ENCODE measurements at places on chromosomes 13 and 19.
A peak's percentile ranks its signal among the peaks of the same experiment; 100 is the strongest.

DNA sequence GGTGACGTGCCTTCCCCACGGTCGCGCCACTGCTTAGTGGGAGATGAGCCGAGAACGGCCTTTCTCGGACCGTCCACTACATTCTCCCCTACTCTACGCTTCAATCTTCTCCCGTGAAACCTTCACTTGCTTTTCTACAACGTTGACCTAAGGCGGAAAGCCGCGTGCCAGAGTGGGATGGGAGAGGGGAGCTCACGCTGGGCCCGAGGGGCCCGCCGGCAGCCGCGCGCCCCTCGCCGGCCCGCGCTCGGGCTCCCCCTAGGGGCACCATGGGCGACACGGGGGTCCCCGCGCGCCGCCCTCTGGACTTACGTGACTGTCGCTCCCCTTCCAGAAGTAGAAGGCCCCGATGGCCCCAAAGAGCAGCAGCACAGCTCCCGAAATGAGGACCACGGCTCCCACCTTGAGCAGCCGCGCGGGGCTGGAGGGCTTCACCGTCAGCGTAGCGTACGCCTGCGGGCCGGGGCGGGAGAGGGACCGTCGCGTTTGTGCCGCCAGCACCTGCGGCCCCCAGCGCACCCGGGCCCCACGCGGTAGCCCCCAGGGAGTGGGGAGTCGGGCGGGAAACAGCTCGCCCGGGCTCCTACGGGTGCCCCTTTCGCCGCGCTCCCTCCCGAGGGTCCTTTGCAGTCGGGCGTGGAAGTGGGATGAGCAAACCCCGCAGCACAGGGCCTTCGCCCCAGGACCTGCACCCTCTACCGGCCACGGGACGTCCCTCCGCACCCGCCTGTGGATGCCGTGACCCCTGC is 727 bp downstream of the CNMD start:
- DNase-seq: no peak

GRCh38 chr13:92463134-92463533 is 763.5 kb upstream of the GPC6 start:
- DNase-seq: no peak

DNA sequence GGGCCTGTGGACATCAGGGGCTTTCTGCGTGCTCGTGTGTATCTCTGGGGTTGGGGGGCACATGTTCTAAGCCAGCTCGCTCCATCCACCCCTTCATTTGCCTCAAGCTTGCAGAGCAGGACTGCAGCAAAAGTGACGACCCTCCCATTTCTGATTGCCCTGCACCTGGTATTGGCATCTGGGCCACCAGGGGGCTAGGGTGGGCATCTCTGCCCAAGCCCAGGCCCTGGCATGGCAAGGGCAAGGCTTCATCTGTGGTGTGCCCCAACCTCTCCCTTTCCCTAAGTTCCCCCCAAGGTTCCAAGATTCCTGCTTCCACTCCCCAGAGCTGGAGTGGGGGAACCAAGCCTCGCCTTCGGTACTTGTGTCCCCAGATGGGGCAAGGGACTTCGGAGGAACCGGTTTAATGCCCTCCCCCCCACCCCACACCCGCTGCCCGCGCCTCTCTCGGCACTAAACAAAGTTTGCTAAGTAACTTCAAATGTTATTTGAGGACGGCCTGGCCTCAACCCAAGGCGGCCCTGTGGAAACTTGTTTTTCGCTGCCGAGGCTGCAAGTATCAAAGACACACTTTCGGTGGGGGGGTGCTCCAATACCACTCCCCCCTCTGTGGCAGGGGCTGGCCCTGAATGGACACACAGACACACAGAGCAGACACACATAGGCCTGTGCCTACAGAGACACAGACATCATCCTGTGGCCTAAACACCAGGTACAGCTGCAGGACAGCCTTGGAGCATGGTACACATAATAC is 12.2 kb downstream of the NFIX start:
- no peak for DNase-seq

DNA sequence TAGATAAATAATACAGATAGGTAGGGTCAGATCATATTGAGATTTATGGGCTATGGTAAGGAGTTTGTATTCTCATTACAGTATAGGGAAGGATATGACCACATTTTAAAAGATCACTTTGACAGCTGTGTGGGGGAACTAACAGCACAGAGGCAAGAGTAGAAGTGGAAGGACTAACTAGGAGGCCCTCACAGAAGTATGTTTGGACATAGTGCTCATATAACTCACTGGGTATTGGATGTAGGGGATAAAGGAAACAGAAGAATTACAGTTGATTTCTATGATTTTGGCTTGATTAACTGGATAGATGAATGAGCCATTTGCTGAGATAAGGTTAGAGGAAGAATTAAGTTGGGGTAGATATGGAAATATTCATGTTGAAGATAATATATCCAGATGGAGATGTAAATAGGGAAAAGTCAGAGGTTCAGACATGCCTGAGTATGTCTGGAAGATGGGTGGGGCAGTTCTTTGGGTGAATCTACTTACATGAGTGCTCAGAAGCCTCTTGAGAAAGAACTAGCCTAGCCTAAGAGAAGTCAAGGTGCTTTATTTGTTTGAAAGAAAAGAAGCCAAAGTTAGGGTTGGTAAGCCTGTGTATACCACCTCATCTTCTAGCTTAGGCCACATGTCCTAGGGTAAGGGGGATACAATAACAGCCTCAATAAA is 133.4 kb downstream of the NDFIP2 start:
- DNase-seq: no peak

GRCh38 chr13:33258808-33259193 is 26.8 kb downstream of the STARD13 start:
- no peak for DNase-seq

DNA sequence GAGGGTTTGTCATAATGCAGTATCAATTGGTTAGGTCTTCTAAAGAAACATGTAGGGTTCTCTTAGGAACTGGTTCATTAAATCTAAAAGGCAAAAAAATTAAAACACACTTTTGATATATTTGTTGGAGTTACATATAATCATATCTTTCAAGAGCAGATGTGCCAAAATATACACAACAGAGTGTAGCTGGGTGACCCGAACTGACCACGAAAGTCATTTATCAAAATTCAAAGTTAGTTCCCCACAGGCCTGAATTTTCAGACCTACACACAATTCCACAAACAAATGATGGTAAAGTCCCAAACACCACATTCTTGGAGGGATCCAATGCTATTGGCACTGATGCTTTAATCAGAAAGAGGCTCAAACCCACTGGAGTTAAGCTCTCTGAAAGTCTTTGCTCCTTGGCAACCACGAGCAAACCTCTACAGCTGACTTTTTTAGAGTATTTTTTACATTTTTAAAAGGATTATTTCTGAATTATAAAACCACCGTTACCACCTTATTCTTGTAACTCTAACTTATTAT is 50.9 kb downstream of the IRS2 start:
- DNase-seq: no peak

DNA sequence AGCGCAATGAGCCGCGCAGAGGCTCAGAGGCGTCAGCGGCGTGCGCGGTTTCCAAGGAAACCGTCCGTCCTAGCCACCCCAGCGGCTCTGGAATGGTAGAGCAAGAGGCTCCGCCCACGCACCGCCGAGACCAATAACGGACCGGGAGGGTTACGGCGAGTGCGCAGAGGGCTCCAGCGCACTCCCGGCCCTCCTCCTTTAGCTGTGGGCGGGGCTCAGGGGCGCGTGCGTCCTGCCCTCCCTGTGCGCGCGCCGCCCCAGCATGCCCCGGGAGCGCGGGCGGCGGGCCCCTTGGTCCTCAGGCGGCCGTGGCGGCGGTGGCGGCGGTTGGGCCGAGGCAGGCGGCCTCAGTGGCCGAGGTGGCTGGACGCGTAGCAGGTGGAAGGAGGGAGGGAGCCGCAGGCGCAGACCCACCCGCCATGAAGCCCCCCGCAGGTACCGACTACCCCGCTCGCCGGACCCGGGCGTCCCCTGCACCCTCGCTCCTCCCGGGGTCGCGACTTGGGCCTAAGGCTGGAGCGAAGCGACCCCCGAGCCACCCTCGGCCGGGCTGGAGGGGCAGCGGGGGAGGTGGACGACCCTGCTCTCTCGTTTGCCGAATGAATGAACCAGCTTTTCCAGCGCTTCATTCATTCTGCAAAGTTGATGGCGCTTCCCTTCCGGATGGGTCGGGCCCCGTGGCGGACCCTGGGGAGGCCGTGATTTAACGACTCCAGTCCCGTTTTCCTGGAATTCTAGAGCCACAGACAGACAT is at the start of gene THOP1:
Gene THOP1, plus strand, starts transcription at position 260 of the 754 bp plus-strand sequence. Its CDS starts 160 bp downstream, at position 420.
- DNase-seq: peak; percentile 96

DNA sequence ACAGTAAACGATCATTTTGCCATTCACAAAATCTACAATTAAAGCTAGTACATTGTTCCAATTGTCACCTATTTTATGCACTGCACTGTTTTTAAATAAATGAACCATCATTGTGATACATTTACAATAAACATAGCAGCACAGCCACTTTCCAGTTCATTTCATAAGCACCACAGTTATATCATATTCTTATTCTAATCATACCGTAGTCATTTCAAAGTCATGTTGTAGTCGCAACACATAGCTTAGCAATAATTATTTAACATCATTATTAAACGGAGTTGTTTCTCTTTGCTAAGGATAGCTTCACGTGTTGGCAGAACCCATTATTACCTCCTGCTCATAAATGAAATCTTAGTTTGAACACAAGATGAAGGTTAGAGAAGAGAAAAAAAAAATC is 2.2 kb upstream of the PCDH9 start:
- DNase-seq: no peak

GRCh38 chr13:105538346-105538745 is 997.1 kb downstream of the EFNB2 start:
- no peak for DNase-seq

GRCh38 chr19:48170817-48171347 is 402 bp downstream of the ZSWIM9 start:
- DNase-seq: no peak

- DNase-seq: no peak
Observed at GRCh38 chr19:46426035-46426505, 2.7 kb downstream of the PNMA8C start.

- no peak for DNase-seq
Observed at GRCh38 chr13:50133358-50133953, 118.2 kb downstream of the KCNRG start.

DNA sequence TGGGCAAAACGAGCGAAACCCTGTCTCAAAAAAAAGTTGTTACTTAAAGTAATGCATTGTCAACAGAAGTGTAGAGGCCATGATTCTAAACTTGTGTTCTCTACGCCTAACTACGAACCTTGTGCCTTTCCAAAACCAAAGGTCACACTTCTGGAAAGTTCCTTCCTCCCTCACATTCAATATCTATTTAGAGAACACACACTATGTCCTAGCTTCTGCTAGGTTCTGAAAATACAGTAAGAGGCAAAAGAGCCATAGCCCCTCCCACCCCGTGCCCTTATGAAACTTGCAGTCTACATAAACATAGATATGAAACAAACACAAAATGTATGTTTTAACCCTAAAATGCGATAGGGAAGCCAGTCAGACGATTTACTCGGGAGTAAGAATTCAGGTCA is 36.4 kb downstream of the RNF6 start:
- DNase-seq: no peak

DNA sequence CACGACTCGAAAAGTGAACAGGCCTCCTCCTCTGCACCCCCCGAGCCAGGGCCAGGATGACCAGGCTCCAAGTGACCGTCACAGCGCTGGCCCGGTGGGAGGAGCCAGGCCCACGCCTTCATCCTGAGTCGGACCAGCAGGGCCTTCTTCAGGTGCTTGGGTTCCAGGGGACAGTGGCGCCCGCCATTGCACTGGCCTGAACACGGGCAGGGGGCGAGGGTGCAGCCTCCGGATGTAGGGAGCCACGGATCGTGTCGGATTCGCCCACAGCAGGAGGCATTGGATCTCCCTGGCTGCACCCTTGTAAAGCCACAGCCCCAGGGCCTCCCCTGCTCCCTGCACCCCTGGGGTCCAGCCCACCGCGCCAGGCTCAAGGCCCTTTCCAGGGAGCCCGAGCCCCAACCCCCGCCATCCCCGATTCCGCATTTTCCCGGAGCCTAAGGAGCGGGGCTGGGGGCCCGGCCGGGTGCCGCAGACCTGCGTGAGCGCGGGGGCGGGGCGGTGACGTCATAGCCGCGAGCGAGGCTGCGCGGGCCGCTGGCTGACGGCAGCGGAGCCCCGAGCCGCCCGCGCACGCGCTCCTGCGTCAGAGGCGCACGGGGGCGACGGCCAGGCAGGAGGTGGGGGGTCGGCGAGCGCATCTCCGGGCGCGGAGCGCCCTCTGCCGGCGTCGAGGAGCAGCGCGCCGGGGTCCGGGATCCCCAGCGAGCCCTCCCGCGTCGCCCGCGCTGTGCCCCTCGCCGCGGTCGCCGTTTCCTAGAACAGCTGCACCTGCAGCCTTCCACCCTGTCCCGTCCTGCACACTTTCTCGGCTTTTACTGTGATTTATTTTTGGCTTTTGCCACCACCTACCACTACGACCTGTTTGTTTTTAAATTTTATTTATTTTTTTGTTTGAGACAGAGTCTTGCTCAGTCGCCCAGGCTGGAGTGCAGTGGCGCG is 1.5 kb upstream of the ATP5F1D start:
- DNase-seq: peak; percentile 80

- DNase-seq: no peak
Observed at GRCh38 chr19:36245210-36246005, 30.5 kb downstream of the ZNF146 start.

- no peak for DNase-seq
Observed at GRCh38 chr13:26811581-26811980, 51.0 kb upstream of the GPR12 start.

DNA sequence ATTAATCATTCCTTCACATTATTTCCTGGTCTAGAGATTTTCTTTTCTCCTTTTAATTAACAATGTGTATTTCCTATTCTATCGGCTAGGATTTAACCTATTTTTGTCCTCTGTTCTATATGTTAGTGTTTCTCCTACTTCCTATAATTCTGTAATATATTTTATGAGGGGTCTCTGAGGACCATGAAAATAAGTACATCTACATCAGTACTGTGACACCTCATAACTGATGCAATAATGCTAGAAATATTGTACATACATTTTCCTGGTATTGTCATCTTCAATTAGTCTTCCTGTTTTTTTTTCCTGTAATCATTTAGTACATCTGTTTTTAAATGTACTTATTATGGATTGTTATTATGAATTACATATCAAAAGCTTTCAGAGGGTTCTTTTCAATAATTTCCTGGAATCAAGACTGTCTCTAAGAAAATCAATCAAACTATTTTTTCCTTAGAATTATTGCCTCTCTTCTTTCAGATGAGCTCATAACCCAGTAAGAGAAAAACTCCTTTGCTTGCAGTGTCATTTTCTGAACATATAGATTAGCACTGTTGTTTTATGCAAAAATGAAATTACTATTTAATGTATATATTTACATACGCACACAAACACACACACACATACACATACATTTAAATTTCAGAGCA is 1004.3 kb downstream of the SLITRK5 start:
- no peak for DNase-seq
